ENCODE measurements at places on chromosomes 2 and 18.

DNA sequence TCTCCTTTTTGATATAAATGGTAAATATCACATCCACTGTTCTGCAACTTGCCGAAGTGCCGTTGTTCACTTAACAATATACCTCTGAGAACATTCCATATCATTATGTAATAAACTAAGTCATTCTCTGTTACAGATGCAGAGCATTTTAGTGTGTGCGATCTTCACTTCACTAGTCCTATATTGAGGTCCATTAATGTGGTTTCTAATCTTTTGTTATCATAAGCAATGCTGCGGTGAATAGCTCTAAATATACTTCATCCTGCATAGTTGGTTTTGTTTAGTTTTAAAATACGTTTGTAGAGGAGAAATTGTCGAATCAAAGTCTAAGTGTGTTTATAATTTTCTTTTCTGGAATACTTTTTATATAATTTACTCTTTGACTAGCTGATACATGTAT lies 280.3 kb upstream of the TRIB2 start:
- no peak for DNase-seq

DNA sequence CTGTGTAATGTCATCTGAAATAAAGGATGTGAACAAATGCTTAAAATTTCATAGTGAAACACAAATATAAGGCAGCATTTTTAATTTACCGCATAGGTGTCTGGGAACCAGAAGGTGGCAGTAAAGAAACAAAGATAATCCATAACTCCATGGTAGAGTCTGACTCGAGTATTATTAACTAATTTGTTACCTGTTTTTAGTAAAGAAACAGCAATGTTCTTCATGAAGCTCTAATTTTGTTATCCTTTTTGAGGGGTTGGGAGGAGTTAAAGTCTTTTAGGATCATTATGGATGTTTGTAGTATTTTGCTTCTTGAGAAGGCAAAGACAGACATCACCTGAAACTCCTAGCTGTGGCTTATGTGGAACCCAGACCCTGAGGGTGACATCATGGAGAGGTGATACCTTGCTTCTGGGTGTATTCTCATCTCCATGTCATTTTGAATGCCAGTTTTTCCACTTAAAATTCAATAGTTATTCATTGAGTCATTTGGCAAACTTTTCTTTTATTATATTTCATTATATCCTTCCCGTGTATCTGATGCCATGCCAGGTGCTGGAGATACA lies 286.2 kb upstream of the EPAS1 start:
- DNase-seq, result peak; percentile 16

DNA sequence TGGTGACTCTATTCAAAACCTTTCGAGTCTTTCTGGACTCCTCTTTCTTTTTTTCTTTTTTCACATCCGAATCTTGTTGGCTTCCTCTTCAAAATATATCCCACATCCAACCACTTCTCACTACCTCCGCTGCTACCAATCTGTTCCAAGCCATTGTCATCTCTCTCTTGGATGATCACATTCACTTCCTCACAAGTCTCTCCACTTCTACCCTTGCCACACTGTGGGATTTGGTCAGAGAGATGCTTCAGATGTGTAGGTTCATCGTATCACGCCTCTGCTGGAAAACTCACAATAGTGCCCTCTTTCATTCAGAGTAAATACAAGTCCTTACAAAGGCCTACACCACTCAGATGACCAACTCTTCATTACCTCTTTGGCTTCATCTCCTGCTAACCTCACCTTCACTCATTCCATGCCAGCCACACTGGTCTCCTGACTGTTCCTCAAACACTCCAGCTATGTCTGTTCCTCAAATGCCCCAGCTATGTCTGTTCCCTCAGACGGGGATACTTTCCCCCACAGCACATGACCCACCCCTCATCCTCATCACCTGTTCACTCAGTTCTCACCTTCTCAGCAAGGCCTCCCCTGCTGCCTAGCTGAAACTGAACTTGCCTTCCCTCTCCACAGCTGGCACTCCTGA lies 67.2 kb upstream of the PELI1 start:
- no peak for DNase-seq

DNA sequence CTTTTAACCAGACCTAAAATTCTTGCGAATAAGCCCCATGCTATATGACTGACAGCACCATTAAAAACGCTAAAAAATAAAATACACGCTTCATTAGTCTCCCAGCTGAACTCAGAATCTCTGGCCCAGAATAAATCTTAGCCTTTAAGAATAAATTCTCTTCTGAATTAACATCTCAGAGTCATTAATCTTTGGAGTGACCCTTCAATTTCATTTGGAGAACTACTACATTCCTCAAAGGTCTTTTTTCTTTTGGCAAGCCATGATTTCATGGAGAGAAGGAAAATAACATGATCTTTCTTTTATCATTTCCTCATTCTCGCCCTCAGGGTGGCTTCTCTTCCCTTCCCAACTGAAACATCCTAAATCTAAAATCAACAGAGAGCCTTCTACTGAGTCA lies 259.0 kb downstream of the AFF3 start:
- DNase-seq, result no peak

DNA sequence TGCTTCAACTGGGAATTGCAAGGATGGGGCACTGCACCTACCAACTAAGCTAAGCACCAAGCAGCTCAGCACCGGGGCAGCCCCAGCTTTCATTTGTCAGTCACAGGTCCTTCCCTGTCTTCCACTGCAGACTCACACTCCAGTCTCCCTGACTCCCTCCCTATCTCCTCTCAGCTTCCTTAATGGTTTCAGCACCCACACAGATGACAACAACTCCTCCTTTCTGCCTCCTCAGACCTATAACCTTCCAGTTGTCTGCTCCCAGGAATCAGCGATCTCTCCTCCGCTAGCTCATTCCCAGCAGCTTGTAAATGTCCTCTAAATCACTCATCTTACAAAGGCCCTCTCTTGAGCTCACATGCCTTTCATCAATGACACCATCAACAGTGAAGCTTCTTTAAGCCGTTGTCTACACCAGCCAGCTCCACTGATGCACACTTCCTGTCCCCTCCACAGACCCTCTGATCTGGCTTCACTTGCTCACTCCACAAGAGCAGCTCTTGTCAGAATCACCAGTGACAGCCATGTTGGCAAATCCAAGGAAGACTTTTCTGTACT lies 32.1 kb downstream of the CLASP1 start:
- no peak for DNase-seq

DNA sequence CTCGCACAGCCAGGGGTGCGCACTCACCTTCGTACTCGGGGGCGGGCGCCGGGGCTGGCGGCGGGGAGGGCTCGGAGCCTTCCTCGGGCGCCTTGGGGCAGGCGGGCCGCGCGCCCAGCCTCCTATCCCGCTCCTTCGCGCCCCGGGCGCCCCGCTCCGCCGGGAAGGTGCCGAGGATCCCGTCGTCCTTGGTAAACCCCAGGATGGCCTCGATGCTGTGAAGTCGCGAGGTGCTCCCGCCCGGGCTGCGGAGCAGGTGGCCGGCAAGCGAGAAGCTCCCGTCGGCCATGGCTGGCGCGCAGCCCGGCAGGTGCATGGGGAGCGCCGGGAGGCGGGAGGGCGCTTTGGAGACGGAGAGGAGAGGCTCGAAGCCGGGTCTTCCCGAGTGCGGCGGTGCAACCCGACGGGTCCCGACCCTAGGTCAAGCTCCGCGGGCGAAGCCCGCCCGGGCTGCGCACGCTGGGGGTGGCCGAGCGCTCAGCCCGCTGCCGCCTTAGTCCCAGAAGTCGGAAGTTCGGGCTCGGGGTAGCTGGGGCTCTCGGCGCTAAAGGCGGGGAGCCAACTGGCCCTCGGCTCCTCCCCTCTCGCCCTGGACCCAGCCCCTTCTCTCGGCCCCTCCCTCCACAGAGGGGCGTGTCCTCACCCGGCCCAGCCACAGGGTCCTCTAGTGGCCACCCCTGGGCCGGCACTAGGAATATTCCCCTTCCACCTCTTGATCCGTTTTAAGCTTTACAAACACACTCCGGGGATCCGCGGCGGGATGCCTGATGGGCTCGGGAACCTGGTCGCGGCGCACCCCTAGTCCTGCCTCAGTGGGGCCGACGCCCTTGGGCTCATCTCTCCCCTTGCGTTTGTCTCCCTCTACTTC lies at the start of gene RAX:
RAX (minus strand) TSS at position 564 of the 868 bp plus-strand sequence; CDS start at position 316, 248 bp downstream.
- DNase-seq, result no peak

GRCh38 chr18:66819235-66819634 lies 215.3 kb upstream of the CDH19 start:
- no peak for DNase-seq

DNA sequence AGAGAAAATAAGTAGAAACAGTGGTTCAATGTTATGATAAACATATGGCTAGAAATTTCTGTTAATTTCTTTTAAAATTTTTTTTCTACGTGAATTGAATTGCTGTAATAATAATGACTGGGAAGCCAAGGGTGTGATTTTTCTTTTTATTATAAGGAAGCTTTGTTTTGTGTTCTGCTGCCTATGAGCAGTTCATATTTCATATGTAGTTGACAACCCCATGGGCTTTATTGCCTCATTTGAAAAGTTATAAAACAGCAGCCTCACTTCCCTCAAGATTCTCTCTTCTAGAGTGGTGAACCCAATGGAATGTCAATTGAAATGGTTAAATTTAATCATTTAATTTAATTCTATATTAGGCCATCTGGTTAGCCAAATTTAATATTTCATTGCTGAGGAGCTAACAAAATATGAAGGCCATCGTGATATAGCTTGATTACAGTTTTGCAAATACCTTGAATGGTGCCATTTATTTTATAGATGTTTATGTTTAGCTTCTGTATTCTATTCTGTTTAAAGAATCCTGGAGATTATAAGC lies 72.6 kb upstream of the DOCK10 start:
- no peak for DNase-seq

DNA sequence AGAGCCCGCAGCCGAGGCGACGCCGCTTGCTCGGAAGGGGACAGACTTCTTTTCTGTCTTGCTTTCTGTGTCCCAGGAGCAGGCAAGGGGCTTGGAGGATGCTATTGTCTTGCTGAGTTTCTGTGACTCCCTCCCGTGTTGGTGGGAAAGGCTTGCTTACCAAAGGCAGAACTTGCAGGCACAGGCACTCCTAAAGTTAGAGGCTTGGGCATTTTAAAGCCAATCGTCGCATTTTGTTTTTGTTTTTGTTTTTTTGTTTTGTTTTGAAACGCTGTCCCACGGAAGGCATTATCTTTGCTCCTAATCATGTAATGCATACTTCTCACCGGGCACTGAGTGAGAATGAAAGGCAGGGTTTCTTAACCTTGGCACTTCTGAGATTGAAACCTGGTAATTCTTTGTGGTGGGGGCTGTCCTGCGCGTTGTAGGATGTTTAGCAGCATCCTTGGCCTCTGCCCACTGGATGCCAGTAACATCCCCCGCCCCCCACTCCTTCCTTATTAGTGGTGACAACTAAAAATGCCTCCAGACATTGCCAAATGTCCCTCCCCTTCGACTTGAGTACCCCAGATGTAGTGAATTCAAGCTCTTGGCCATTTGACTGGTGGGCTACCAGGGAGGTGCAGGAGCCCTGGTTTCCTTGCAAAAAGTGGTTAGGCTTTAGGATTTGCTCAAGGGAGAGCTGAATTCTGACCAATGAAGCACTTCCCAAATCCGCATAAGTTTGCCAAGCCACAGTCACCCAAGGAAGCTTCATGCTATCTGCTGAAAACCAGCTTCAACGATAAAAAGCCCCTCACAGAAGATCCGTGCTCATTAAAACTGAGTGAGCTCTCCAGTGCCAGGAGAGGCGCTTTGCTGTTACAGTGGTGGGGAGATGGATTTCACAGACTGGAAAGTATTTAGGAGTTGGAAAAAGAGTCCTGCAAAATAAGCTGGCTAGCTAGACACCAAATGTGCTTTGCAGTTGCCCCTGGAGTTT lies 1.2 kb downstream of the ANTXR1 start:
- DNase-seq, result no peak

DNA sequence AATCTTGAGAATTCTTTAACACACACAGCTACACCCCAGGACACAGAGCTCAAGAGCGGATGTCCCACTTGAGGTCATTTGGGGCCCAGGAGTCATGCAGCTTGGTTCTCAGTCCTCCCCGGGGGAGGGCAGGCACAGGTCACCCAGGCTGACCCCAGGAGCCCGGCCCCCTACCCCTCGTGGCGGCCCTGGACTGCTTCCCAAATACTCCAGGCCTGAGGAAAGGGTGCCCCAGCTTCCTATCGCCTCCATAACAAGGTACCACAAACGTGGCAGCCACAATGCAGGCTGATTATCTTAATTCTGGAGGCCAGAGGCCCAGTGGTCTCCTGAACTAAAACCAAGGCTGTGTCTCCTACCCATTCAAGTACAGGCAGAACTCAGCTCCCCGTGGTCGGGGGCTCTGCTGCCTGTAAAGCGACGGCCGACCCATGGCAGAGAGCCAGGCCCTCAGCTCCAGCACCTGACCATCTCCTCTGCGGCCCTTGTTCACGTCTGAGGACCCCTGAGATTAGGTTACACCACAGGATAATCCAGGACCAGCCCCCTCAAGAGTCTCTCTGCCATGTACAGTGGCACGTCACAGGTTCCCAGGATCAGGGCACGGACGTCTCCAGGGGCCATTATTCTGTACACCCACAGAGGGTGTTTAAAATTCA lies 10.5 kb downstream of the SLC66A2 start:
- no peak for DNase-seq

DNA sequence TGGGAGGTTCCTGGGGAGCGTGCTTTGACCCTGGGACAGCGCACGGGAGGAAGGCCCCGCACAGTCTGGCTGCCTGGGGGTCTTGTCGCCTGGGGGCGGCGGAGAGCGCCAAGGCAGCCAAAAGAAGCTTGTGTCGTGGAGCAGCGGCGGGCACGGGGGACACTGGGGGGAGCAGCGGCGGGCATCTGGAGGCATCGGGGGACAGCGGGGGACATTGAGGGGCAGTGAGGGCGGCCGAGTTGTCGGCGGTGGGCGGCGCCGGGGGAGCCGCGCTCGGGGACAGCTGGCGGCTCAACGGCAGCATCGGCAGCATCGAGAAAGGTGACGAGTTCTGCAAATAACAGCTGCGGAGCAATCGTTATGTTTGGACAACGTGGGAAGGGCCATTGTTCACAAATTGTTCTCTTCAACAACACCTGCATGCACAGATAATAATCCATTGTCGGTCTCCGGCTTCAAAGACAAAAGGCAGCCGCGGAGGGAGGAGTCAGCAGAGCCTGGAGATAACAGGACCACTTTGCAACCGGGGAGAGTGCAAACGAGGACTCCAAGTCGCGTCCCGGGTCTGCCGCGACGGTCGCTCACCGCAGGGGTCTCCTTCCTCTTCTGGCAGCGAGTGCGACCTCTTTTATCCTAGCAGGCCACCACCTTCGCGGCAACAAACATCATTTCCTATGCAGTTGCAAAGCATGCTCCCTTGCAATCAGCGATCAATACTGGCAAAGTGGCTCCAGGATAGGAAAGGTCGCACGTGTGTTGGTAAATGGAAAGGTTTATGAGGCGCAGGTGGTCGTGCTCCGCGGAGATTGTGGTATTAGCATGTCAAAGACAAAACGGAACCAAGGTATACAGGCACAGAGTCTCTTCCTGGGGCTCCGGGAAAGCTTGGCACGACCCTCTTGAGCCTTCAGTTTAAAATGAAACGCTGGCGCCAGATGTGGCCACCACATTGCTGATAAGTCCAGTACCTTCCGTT lies 132.3 kb upstream of the DLX2 start:
- peak; percentile 41 for DNase-seq

- no peak for DNase-seq
These were observed 90.1 kb downstream of the EPAS1 start for GRCh38 chr2:46387292-46387691.

DNA sequence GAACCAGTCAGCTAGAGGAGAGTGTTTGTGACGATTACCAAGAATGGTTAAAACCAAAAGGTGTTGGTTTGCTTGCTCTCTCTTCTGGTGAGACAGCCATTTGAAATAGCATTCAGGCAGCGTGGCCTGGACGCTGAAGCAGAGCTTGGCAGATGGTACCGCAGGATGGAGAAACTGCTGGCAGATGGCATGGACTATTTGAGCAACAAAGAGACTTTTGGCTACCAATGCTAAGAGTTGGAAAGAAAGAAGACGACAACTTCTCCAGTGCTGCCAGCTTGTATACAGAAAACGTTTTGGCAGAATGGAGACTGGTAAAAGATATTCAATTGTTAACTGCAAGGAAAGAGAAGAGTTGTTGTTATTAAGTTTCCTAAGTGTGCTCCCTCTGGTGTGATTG lies 315.0 kb downstream of the PARD3B start:
- no peak for DNase-seq

Data from NCI-H2081 treated with DMSO at 0.1 percent for 48 hours (cell line).